NCI-H1417 (cell line): ENCODE measurements at places on chromosomes 12 and 14.
A peak's percentile ranks its signal among the peaks of the same experiment; 100 is the strongest.

DNA sequence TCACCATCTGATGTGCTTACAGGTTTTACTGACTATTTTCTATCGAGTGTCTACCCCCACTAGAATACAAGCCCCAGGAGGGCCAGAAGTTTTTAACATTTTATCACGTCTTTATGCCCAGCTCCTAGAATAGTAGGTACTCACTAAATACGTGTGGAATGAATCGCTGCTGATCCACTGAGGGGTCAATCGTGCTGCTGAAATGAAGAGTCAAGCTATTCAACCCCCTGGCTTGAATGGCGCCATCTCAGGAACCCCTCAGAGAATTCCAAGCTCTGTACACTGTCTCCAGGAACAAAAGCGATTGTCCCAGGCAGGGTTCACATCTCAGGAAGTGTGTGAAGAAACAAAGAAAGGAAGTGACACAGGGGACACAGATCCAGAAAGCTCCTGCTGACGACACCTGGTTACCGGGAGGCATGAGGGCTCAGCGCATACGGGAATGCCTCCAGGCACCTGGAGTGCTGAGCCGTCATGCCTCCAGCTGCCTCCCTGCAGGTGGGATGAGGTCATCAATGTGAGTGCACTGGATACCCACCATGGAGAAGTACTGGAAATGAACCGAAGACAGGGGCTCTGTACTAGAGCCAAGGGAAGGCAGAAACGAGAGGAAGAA lies 45.6 kb downstream of the PITPNM2 start:
- no peak for DNase-seq

- DNase-seq: no peak
These were observed 163.3 kb downstream of the DACT1 start for GRCh38 chr14:58801086-58801485.

DNA sequence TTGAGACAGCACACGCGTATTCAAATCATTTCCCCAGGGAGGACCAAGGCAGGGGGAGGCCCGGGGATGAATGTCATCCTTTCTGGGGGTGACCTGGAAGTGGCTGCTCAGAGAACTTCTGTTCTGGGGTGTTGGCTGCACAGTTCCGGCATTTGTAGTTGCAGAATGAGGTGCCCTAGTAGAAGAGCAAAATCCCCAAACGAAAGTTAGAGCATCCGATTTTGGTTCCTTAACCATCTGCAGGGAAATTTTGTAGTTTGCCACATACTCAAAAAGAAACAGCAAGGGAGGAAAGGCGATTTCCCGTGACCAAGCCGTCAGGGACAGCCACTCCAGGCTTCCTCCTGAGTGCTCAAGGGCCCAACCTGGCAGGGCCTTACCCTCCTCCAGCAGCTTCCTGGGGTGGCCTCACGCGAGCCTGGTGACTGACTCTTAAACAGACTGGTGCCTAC lies 13.0 kb upstream of the TRAF3 start:
- no peak for DNase-seq

GRCh38 chr12:72072592-72073212 lies 134.1 kb downstream of the TPH2 start:
- DNase-seq: no peak

DNA sequence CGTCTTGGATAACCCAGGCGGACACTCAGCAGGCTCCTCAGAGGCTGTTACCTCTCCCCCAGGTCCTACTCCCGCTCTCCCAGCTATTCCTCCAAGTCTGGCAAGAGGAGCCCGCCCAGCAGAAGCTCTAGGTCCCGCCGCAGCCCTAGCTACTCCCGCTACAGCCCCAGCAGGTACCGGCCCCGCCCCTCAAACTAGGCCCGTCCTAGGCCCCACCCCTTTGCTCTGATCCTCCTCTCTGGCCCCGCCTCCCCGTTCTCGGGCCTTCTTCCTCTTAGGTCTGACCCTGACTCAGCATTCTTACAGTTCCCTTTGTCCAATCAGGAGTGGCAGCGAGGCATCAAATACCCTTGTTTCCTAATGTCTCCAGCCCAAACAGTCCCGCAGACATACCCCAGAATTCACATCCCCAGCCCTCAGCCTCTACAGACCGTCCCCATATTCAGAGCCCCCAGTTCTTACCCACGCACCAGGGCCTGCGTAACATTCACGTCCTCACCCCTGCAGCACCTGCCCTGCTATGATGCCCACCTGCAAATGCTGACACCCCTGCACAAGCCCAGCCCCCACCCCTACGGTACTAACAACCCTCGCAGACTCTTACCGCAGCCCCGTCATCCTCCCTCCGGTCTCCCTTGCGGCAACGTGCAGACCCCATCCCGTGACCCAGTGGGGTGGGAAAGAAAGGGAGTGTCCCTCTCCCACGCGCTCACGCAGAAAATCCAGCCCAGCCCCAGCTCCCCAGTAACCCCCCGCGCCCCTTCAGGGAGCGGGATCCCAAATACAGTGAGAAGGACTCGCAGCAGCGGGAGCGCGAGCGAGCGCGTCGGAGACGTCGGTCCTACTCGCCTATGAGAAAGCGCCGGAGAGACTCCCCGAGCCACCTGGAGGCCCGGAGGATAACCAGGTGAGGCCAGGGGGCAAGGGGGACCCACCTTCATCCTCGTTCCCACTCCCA lies 25.0 kb upstream of the HSPB8 start:
- no peak for DNase-seq

- no peak for DNase-seq
These were observed 345.8 kb downstream of the ALG10 start for GRCh38 chr12:34368079-34368478.

- DNase-seq: peak; percentile 94
These were observed at the start of gene ANKRD33 for GRCh38 chr12:51887476-51888315. Gene ANKRD33, plus strand, starts transcription at chr12:51888103. Its CDS starts 84 bp downstream, at chr12:51888187.

DNA sequence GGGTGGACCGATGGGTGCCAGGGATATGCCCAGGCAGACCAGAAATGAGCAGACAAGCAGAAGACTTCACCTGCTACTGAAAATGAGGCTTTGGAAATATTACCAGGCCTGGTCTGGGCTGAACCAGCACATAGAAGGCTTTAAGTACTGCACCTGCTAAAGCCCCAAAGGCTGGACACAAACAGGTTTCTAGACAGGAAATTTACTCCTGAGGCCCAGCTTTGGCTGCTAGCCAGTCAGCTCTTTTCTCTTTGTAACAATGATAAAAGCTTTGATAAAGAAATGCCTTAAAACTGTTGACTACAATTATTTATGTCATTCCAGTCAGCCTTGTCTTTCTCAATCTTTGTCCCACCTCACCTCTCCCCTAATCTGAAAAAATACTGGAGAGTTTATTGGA lies 228.9 kb upstream of the EGLN3 start:
- peak; percentile 30 for DNase-seq

GRCh38 chr12:15346488-15346887 lies 24.2 kb downstream of the PTPRO start:
- DNase-seq: no peak

GRCh38 chr12:26017484-26018211 lies 59.2 kb downstream of the RASSF8 start:
- DNase-seq: peak; percentile 59

DNA sequence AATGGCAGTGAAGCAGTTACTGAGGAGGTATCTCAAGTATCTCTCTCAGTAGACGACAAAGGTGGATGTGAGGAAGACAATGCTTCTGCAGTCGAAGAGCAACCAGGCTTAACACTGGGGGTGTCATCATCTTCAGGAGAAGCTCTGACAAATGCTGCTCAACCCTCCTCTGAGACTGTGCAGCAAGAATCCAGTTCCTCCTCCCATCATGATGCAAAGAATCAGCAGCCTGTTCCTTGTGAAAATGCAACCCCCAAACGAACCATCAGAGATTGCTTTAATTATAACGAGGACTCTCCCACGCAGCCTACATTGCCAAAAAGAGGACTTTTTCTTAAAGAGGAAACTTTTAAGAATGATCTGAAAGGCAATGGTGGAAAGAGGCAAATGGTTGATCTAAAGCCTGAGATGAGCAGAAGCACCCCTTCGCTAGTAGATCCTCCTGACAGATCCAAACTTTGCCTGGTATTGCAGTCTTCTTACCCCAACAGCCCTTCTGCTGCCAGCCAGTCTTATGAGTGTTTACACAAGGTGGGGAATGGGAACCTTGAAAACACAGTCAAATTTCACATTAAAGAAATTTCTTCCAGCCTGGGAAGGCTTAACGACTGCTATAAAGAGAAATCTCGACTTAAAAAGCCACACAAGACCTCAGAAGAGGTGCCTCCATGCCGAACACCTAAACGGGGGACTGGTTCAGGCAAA lies 216.6 kb downstream of the AKAP6 start:
- DNase-seq: peak; percentile 21

DNA sequence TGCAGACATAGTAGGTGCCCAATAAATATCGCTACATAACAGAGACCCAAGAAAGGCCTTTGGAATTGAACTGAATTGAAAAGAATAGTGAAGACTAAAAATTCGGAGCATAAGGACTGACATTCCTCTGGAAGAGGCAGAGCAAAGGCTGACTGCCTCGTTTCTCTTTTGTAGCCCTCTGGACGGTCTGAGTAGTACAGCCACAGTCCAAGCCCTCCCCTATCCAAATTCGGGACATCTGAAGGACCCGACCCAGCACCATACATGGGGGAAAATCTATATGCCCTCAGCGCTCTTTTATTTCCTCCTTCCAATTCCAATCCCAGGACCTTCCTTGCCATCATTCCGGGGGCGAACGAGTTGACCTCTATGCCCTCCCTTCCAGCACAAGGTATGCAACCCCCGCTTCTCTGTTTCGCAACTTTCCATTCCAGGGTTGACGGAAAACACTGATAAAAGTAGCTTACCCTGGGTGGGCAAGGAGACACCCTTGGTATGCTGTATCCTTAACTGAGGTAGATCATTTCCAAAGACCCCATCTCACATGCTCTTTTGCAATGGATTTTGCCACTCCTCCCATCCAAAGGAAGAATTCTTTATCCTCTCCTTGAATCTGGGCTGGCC lies 127.4 kb upstream of the MAP1LC3B2 start:
- no peak for DNase-seq

DNA sequence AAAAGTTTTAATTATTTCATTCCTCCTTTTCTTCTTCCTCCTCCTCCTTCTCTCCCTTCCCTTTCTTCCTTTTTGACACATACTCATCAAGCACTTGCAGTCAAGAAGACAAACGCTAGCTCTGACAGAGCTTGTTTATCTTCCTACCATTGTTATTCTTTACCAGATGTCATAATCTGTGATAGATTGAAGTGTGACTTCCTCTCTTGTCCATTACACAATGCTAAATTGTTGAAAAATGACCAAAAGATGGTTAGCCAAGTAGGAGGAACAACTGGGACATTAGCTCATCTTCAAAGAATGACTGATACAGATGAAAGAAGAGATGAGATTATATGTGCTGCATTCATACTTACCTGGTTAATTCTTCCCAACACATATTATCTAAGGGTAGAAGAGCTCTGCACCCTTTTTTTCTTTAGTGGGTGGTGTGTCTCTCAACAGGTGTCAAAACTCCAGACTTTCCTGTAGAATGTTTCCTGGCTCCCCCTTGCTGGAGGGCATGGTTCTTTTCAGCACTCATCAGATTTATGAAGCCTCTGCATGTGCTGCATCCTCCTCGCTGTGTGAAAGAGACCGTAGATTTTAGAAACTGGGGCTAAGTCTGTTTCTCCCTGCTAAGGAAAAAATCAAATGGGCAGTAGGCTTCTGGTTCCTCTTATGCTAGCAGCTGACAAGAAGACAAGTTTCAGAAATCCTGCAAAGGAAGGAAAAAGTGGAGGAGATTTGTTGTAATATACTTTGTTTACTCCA lies 147.1 kb downstream of the TMX1 start:
- DNase-seq: no peak

DNA sequence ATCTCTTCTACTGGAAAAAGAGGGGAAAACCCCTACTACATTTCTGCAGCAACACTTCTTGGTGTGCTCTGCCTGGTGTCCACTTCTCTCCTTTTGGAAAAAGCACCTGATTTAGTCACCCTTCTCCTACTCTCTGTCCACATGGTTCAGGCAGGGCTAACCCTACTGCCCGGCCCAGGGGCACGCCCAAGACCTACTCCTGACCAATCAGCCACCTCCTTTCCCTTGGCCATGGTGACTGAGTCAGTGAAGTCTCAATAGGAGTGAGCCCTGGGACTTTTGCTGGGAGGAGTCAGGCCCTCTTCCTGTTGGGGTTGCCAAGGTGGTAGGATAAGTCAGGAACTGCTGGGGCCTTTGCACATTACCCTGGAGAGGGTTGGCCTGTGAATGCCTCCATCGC lies 52.5 kb upstream of the MYL2 start:
- DNase-seq: no peak

GRCh38 chr14:103126873-103127304 lies 3.6 kb downstream of the TNFAIP2 start:
- DNase-seq: peak; percentile 46

GRCh38 chr14:79740066-79740601 lies 471.2 kb downstream of the DIO2 start:
- no peak for DNase-seq

- DNase-seq: no peak
These were observed 95.8 kb downstream of the DICER1 start for GRCh38 chr14:95061317-95062093.

DNA sequence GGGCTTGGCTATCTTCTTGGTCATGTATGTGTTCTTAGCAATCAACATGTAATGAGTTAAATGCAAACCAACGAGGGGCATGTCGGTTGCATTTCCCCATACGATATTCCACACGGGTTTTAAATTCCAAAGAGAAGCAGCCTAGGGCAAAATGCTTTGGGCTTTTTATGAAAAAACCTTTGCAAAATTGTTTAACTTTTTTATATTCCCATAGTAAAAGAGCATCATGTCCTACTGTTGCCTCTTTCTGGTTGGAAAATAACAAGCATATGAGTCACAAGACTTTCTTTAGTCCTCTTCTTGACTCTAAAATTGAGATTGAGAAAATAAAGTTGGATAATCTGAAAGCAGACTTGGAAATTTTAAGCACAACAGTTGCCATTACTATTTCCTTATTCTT lies 3.8 kb upstream of the DIO2 start:
- DNase-seq: no peak

DNA sequence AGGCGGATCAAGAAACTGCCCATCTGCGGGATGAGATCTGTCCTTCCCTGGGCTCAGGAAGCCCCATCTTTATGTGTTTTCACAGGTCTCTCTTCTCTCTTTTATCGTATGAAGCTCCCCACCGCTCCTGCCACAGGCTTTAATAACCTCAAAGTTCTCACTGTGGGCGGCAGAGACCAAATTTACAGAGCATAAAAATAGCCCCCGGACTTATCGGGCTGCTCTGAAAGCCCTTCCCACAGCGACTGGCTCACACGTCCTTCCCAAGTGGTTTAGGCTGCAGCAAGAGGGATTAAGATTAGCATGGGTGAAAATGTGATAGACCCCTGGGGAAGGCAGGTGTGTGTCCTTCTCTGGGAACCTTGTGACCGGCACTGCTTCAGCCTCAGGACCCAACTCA lies 47.8 kb downstream of the TESC start:
- no peak for DNase-seq

DNA sequence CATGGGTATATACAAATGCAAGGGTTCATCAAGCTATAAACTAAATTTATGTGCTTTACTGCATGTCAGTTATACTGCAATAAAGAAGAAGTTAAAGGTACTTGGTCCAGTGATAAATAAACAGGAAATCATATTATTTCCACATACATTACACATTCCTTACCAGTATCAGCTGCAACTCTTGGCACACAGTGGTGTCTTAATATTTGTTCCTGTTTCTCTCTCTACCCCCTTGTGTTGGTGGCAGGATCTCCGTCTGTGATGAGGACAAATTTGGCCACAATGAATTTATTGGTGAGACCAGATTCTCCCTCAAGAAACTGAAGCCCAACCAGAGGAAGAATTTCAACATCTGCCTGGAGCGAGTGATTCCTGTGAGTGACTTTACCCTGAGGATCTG lies 19.2 kb upstream of the OAS1 start:
- DNase-seq: no peak

GRCh38 chr14:69539631-69540410 lies 34.9 kb downstream of the CCDC177 start:
- DNase-seq: no peak
